Skeletal muscle cell (primary cell): ENCODE measurements at places on chromosomes 5 and 9.
A peak's percentile ranks its signal among the peaks of the same experiment; 100 is the strongest.

GRCh38 chr5:43429706-43430105 lies 17.5 kb upstream of the CCL28 start:
- no peak for DNase-seq

- no peak for DNase-seq
Measured at GRCh38 chr9:12930906-12931305, 156.1 kb downstream of the LURAP1L start.

DNA sequence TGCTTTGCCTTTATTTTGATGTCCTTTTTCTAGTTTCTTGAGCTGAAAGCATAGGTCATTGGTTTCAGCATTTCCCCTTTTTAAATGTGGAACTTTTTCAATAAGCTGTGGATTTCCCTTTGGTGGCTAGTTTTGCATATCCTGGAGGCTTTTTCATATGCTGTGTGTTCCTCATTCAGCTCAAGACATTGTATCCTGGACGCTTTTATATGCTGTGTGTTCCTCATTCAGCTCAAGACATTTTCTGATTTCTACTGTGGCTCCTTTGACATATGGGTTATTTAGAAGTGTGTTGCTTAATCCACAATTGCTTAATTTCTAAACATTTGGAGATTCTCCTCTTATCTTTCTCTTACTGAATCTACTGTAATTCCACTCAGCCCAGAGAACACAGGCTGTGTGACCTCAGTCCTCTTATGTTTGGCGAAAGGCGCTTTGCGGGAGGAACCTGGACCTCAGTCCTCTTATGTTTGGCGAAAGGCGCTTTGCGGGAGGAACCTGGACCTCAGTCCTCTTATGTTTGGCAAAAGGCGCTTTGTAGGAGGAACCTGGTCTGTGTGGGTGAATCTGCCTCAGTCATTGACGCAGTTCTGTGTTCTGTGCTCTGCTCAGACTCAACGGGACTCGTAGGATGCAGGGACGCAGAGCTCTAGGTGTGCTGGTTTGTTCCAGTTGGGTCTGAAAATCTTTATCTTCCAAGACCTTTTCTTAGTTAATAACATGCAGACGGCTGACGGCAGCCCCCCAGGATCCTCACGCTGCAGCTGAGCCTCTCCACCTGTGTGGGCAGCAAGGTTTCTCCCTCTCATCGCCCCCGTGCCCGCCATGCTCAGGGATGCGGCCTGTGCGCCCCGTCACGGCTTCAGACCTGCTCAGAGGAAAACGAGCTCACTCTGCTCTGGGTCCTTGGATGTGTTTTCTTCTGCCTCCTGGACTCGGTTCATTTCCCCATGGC lies 6.0 kb upstream of the SLC9A3 start:
- no peak for DNase-seq

DNA sequence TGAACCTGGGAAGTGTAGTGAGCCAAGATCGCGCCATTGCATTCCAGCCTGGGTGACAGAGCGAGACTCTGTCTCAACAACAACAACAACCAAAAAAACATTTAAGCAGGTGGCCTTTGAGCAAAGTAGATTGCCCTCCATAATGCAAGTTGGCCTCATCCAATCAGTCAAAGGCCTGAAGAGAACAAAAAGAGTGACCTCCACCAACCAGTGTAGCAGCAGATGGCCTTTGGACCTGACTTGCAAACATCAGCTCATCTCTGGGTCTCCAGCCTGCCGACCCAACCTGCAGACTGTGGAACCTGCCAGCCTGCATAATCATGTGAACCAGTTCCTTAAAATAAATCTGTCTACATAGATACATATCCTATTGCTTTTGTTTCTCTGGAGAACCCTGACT lies 7.5 kb downstream of the FRRS1L start:
- no peak for DNase-seq

- DNase-seq = no peak
Measured at GRCh38 chr9:38342096-38342495, 50.4 kb upstream of the ALDH1B1 start.

GRCh38 chr5:138622051-138622450 lies 46.9 kb upstream of the HSPA9 start:
- DNase-seq = no peak

DNA sequence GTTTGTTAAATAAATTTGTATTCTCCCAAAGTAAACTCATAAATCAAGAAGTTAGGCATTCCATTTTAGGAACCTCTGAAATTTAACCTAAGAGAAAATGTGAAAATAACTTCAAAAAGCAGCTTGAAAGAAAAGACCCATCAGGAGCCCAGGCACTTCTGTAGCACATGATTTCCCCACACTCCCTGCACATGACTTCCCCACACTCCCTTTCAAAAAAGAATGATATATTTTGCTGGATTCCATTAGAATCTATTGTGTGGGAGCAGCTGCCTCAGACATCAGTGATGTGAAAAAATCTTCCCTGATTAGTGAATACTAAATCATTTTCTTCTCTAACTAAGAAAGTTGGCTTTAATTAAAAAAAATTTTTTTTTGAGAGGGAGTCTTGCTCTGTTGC lies 83.3 kb downstream of the GLDC start:
- no peak for DNase-seq

DNA sequence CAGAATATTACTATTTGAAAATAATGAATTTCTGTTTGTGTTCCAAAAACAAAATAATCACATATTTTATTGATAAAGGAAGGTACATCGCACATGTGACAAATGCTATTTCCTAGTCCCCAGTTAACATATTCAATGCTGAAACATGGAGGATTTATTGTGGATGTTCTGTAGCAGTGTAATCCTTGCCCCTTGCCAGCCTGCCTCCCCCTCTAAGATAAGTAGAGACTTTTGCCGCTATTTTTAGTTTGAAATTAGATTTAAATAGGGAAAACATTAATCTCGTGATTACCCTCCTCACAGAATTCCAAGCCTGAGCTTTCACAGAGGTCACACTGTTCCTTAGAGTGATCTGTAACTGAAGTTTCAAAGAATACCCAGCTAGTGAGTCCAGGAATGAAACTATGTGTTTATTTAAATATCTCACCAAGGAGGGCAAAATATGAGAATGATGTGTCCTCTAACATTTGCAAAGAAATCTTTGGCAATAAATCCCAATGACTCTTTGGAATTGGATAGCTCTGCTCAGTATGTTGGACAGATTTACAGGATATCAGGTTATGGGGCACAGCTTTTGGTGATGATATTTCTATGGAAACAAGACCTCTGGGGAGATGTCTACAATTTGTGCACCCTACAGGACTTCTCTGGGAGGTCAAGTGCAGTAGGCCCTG lies 17.3 kb downstream of the CTXN3 start:
- DNase-seq = no peak

DNA sequence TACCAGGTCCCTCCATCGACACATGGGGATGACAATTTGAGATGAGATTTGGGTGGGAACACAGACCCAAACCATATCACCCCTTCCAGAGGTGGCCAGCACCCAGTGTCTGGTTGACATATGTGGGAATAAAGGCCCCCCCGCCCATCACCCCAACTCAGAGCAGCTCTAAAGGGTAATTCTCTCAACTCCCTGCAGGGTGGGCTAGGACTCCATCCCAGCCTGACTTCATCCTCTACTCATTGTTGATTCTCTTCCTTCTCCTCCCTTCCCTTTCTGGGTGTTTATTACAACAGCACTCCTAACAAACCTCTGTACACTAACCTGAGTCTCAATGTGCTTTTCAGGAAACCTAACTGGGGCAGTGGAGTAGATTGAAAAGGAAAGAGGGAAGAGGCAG lies 339.9 kb downstream of the ACTL7B start:
- no peak for DNase-seq

DNA sequence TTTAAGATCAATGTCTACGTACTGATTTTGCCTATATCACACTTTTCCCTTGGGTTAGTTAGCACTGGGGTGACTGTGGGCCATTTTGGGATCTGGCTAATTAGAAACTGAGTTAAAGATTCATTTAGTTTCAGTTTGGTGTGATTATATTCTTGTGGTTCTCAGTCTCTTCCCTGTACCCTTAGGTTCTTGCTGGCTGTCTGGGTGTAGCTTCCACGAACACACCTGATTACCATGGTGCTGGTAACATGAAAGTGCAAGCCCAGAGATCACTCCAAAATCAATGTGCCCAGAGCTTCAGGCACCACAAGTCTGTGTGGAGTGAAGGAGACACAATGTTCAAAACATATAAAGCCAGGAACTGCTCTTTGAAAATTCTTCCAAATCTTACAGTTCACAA lies 248.1 kb downstream of the PDE4D start:
- no peak for DNase-seq

GRCh38 chr5:145946112-145946861 lies 9.9 kb downstream of the SH3RF2 start:
- peak; percentile 55 for DNase-seq

- peak; percentile 29 for DNase-seq
Measured at GRCh38 chr5:171647043-171647903, 138.3 kb upstream of the SMIM23 start.
